ENCODE measurements at places on chromosomes 7 and 10.
A peak's percentile ranks its signal among the peaks of the same experiment; 100 is the strongest.

GRCh38 chr7:94436700-94437099 is 42.0 kb downstream of the COL1A2 start:
- DNase-seq, result no peak

GRCh38 chr10:6721480-6721879 is 141.4 kb upstream of the PRKCQ start:
- DNase-seq, result peak; percentile 37

- DNase-seq, result no peak
These were observed 14.1 kb downstream of the EPHB6 start for GRCh38 chr7:142868986-142869415.

DNA sequence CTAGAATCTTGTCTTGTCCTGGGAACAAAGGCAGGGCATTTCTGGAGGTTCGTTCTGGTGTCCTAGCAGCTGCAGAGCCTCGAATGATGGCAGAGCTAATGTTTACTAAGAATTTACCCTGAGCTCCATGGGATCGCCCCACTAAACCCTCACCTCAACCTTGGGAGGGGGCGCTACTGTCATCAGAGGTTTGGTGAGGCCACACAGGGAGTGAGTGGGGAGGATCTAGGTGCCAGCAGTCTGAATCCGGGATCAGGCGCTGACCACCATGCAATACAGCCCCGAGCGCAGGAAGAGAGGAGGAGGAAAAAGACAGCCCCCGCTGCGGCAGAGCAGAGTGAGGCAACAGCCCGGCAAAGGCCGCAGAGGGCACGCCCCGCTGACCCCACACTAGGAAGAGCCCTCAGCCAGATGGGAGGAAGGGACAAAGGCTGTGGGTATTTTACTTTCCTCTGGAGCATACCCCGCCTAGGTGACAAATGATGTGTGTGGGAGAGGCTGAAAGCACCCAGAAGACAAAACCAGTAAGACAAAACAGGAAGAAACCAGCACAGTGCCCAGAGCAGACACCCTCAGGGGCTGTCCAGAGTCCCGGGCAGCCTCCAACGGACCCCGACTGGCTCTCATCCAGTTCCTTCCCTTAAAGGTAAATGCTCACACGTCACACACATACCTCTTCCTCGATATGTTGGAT is 103.5 kb downstream of the FAM53B start:
- no peak for DNase-seq

DNA sequence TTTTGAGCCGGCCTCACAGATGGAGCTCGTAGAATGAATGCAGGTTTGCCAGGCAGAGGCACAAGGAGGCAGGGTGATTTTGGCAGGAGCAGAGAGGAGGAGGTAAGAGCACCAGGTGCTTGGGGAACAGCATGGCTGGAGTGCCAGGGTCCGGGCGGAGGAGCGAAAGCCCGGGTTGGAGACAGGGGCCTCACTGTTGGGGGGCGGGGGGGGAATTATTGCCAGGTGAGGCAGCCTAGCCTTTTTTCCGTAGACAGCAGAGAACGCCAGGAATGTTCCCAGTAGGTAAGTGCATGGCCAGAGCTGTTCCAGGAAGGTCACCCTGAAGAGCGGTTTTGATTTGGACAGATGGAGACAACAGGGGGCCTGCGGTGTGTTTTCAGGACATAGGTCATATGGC is 9.5 kb downstream of the SRRM3 start:
- no peak for DNase-seq

DNA sequence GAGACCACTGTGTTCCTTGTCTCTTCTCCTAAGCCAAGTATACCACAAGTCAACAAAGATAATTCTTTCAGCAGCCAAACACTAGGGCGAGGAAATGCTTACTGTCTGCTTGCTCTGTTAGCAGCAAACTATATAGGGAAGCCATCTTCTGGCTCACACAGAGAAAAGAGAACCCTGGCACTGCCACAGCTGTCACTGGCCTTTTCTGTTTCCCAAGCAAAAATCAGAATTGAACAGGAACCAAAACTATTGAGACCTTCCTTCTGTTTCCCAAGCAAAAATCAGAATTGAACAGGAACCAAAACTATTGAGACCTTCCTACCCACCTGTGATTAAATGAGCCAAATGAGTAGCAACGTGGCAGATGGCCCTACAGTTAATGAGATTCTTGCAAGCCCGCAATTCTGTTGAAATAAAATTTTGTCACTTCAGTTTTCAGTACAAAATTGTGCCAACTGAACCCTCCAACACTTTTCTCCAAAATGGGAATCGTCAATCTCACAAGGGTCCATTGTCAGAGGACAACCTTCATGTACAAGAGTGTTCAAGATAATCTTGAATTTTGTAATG is 54.5 kb downstream of the LRRTM3 start:
- no peak for DNase-seq

DNA sequence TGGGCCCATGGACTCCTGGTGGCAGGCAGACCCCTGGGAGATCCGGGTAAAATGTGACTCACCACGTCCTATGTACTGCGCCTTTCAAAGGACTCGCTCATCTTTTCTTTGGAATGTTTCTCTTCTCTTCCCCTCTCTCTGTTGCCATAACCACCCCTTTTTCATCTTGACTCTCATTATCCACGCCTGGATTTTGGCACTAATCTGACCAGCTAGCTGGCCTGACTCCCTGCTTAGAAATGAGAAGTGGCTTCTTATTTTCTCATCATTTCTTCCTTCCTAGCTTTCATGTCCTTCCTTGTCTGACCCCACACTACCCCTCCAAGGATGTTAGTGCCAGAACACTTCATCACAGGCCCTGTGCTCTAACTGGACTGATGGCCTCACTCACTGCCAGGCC is 98.0 kb upstream of the FAM171A1 start:
- no peak for DNase-seq

GRCh38 chr7:157879391-157879790 is 542.6 kb downstream of the DNAJB6 start:
- DNase-seq, result no peak

- no peak for DNase-seq
These were observed at the start of gene TCERG1L for GRCh38 chr10:131311661-131312477. Gene TCERG1L, minus strand, starts transcription at chr10:131311721. Its CDS starts 86 bp downstream, at chr10:131311635.

DNA sequence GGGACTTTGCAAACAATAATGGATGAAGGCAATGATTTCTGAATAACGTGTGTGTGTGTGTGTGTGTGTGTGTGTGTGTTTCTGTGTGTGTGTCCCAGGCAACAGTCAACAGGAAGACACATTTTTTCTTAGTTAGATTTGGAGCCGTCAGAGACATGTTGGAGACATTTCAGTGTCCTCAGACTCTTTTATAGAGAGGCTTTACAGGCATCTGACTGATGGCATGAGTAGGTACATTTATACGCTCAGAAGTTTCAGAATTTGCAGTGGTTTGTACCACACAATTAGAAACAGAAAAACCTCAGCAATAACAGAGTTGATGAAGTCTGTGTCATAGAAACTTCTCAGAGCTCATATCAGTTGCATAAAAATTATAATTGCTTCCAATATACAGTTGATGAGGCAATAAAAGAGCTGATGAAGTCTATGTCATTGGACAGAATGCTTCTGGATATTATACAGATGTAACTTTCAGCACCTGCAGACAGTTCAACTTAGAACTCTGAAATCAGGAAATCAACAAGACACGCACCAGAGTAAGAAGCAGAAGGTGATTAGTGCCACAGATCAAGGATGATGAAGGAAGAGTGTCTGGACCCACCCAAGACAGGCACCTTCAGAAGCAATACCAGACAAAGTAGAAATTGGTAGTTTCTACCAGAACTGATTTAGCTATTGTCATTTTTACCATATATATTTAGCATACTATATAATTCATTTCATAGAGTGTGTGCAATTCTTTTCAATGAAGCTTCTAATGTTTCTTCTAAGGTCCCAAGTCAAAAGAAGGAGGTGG is 104.5 kb upstream of the LYZL1 start:
- DNase-seq, result no peak

DNA sequence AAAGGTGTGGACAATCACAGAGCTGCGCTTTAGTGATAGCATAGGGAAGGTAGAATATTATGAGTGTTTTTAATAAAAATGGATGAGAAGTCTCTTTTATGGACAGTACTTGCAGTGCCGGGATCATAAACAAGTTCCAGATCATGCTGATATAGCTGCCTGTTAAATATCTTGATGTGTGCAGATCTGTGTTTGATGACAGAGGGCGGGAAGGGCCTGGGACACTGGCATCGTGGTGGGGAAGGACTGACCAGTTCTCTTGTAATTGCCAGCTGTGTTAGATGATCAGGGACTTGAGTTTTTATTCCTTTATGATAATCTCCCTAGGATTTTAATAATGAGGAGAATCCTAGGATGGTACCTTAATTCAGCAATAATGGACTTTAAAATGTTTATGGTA is 14.6 kb downstream of the SND1 start:
- no peak for DNase-seq

GRCh38 chr10:78203915-78204818 is 170.5 kb downstream of the RPS24 start:
- no peak for DNase-seq

DNA sequence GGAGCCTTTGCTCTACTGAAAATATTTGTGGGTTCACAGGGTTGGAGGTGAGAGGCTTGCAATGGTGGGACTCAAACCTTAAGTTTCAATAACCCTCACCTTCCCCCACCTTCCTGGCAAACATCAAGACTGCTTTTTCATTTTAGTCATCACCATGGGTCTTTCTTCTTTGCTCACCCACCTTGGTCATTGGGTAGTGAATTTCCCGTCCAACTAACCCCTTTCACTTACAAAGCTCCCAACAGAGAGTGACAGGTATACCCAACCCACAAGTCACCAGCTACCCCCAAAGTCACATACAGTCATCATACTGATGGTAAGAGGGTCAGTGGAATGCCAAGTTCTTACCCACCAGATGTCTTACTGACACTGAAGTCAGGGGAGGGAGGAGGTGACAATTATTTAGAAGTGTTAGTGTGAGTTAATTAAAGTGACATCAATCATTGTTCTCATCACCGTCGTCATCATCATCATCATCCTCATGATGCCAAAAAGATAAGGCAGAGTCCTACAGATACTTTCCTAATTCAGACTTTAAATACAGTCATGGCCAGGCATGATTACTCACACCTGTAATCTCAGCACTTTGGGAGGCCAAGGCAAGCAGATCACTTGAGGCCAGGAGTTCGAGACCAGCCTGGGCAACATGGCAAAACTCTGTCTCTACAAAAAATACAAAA is 49.0 kb downstream of the PIK3AP1 start:
- no peak for DNase-seq

- DNase-seq, result no peak
These were observed 59.8 kb upstream of the GDF10 start for GRCh38 chr10:47240173-47240572.

DNA sequence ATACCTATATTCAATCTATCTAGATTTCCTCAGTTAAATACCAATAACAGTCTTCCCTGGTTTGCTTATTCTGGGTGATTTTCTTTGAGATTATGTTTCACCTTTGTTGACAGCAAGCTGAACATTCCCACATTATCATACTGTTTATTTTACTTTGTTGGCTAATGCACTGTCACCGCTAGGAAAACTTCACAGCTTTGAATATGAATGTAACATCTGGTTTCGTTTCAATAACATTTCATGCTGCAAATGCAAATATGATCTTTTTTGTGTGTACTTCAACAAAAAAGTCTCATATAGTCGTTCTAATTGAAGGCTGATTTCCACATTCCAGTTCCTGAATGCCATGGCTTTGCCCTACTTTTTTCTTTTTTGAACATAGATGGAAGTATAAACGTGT is 946.3 kb upstream of the GHITM start:
- DNase-seq, result no peak

GRCh38 chr7:126696256-126697038 is 556.3 kb downstream of the GRM8 start:
- no peak for DNase-seq

GRCh38 chr7:133408212-133408611 is 155.3 kb downstream of the EXOC4 start:
- DNase-seq, result no peak

- DNase-seq, result no peak
These were observed 81.3 kb downstream of the C10orf105 start for GRCh38 chr10:71638064-71638821.

GRCh38 chr10:30587522-30588031 is 42.0 kb downstream of the LYZL2 start:
- DNase-seq, result no peak

DNA sequence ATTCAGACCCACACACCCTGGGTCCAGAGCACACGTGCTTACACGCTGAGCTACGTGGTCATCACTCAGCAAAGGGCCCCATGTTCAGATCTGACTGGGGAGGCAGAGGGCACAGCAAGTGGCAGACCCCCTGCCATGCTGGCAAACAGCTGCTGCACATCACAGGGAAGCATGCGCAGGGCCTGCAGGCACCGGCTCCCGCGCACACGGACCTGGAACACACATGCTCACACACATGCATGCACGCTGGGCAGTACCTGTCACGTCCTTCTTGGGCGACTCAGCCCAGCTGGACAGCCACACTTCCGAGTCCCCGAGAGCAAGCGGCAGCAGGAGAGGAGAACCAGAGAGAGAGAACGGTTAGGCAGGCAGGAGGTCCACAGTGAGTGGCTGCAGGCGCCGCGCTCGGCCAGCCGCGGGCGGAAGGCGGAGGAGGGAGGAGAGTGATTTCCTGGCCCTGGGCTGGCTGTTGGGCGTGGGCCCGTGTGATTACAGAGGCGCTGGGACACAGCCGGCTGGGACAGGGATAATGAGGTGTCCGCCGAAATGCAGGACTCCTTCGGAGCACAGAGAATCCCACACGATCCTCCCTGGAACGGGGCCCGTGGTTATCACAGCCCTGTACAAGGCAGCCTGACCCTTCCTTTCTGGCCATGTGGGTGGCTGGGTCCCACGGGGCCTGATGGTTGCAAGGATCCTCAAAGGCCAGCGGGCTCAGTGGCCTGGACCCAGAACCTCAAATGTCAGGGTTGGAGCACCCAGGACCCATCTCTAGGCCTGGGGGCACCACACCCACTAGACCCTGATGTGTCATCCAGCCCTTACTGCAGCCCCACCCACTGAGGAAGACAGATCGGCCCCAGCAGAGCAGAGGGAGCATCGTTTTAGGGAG is 175.1 kb downstream of the NEURL1 start:
- DNase-seq, result no peak

DNA sequence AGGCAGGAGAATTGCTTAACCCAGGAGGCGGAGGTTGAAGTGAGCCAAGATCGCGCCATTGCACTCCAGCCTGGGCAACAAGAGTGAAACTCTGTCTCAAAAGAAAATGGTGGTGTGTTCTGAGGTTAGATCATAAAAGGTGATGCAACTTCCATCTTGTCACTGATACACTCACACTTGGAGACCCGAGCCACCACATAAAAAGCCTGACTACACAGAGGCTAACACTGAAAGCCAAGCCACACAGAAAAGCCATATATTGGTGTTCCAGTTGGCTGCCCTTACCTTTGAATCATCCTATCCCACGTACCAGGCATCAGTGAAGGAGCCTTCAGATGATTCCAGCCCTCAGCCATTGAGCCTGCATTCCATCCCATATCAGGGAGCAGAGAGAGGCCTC is 4.0 kb downstream of the MORN4 start:
- DNase-seq, result no peak
